Glomerular endothelial cell (primary cell): ENCODE measurements at places on chromosomes 13 and 19. TPM values are rescaled to one million over a fixed set of nuclear protein-coding genes. Genes with fewer than 3 reads are reported as not detected.

GRCh38 chr13:34719060-34719875, 222.8 kb upstream of the NBEA start:
- DNase-seq = no peak

DNA sequence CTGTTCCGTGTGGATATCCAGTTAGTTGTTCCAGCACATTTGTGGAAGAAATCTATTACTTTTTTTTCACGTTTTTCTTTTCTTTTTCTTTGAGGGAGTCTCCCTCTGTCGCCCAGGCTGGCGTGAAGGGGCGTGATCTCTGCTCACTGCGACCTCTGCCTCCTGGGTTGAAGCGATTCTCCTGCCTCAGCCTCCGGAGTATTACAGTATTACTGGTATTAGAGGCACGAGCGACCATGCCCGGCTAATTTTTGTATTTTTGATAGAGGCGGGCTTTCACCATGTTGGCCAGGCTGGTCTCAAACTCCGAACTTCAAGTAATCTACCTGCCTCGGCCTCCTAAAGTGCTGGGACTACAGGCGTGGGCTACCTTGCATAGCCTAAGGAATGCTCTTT, 43.6 kb downstream of the ZNF611 start:
- DNase-seq = no peak

GRCh38 chr13:24763596-24764275, at the start of gene RNF17:
RNF17 (plus strand) TSS chr13:24764169; CDS start chr13:24764204, 35 bp downstream.
- DNase-seq = no peak

GRCh38 chr19:4181053-4181508, 1.3 kb downstream of the SIRT6 start:
- DNase-seq = no peak

DNA sequence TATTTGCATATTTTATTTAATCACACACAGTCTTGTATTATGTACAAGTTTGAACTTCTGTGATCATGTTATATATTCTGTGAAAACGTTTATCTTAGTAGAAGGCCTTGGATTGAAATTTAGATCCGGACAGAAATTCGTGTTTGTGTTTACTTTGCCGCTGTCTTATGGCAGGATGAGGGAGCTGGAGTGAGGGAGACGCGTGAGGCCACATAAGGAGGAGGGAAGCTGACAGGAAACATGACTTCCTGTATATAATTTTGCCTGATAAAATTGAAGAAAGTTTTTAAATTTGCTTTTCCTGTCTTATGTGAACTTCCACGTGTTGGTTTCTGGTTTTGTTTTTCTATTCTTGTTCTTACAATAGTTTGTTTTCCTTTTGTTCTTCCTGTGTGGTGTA, 200.2 kb downstream of the MTUS2 start:
- no peak for DNase-seq

- peak; percentile 12 for DNase-seq
These were observed 48.9 kb downstream of the MYH14 start for GRCh38 chr19:50252111-50252886.

DNA sequence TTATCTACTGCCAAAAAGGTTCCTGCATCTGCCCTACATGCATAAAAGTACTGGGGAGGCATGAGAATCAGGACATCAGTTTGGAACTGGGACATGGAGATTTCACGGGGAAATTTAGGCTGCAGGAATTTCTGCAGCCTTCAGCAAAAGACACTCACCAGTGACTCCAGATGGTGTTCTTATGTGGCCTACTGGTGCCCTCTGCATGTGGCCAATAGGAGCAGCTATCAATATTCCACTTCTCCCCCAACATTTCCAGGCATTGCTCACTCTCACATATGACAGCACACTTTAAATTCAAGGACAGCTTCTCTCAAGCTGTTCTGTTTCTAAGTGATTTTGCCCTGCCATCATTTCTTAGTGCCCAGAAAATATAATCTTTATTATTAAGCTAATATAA, 570.5 kb upstream of the ARGLU1 start:
- no peak for DNase-seq

GRCh38 chr13:48533961-48534600, 1.2 kb upstream of the RCBTB2 start:
- DNase-seq = no peak

DNA sequence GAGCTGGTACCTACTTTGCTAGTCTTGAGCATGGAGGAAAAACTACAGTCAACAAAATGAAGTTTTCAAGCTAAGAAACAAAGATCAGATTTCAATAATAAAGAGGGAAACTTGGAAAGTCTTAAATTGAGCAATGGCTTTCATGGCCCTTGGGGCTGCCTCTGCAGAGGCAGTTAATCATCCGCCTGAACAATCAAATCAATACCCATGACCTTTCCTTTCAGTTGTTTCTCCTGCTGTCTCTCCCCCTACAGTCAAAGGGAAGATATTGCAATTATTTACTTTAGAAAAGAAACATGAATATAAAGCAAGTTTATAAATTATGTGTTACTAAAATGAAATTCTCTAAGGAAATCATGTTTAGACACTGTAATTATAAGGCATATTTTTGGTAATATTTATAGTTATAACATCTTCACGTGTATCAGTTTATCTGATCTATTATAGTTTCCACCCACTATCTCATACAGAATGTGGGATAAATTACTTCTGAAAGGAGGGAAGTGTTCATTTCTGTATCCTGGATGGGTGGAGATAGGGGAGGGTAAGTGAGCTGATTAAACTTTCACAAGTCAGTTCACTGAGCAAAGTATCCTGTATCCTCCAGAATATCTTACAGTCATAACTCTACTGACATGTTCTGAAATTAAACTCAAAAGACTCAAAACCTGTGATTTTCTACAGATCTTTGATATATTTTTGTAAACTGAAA, 72.4 kb upstream of the TSC22D1 start:
- no peak for DNase-seq

- no peak for DNase-seq
These were observed 785.1 kb upstream of the SLITRK6 start for GRCh38 chr13:86584301-86584700.

- DNase-seq = no peak
These were observed 23.7 kb downstream of the NOSIP start for GRCh38 chr19:49556412-49557398.

The BST2 gene
- total RNA-seq = 22.8 and 111 TPM in 2 replicates

The SIGLEC7 gene
- not detected in 2 replicates for total RNA-seq

The ATP1A3 gene
- total RNA-seq = 0.06 TPM in 1 of 2 replicates, not detected in the other

The IFNL4 gene
- not detected in 2 replicates for total RNA-seq
